Gastroesophageal sphincter (tissue), 4 donors: ENCODE measurements at places on chromosomes 4 and X. TPM values are rescaled to one million over a fixed set of nuclear protein-coding genes. Genes with fewer than 3 reads are reported as not detected.

- peak; percentile 61 for ATAC-seq
These were observed 161.2 kb downstream of the EFNB1 start for GRCh38 chrX:68989865-68990606.

Gene GPC3
- 5.8 TPM for total RNA-seq

Gene ARR3
- not detected for total RNA-seq

GRCh38 chrX:140572724-140573123 lies 67.9 kb upstream of the SOX3 start:
- ATAC-seq, result no peak

DNA sequence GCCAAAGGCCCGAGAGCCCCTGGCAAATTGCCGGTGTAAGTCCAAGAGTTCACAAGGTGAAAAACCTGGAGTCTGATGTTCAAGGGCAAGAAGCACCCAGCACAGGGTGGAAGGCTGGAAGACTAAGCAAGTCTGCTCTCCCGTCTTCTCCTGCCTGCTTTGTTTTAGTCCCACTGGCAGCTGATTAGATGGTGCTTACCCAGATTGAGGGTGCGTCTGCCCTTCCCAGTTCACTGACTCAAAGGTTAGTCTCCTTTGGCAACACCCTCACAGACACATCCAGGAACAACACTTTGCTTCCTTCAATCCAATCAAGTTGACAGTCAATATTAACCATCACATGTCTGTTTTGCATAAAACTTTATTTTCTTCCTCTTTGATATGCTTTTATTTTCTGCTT lies 157.4 kb downstream of the HS3ST1 start:
- ATAC-seq, result no peak

Gene GABRE
- total RNA-seq, result 9.6 TPM

- no peak for ATAC-seq
These were observed 489.7 kb upstream of the GNPDA2 start for GRCh38 chr4:45215976-45216542.

- ATAC-seq, result no peak
These were observed 2.5 kb upstream of the SLC2A9 start for GRCh38 chr4:10023806-10024205.

GRCh38 chr4:26183017-26183416 lies 137.8 kb upstream of the RBPJ start:
- ATAC-seq, result no peak

- ATAC-seq, result peak; percentile 5
These were observed 22.3 kb downstream of the AMOT start for GRCh38 chrX:112818114-112819007.
